NCI-H187 treated with DMSO at 0.1 percent for 48 hours (cell line): ENCODE measurements at places on chromosomes 12 and 14.

- no peak for DNase-seq
Measured at GRCh38 chr12:110693731-110694130, 4.8 kb upstream of the HVCN1 start.

DNA sequence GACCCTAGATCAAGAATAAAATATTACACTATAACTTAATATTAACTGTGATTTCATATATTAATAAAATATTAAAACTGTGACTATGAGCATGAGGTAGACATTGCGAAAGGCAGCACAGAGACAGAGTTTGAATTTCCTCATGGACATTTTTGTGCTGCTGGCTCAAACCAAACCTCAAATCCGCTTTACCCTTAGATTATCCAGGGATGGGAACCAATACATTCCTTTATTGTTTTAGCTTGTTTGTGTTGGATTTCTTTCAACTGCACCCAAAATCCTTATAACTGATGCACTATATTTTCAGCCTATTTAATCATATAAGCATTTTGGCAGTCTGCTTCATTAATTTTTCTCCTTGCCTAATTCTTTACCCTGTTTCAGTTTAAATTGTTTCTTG lies 436.7 kb downstream of the ATP23 start:
- DNase-seq: no peak

GRCh38 chr12:111296906-111297463 lies 71.9 kb downstream of the PHETA1 start:
- no peak for DNase-seq

DNA sequence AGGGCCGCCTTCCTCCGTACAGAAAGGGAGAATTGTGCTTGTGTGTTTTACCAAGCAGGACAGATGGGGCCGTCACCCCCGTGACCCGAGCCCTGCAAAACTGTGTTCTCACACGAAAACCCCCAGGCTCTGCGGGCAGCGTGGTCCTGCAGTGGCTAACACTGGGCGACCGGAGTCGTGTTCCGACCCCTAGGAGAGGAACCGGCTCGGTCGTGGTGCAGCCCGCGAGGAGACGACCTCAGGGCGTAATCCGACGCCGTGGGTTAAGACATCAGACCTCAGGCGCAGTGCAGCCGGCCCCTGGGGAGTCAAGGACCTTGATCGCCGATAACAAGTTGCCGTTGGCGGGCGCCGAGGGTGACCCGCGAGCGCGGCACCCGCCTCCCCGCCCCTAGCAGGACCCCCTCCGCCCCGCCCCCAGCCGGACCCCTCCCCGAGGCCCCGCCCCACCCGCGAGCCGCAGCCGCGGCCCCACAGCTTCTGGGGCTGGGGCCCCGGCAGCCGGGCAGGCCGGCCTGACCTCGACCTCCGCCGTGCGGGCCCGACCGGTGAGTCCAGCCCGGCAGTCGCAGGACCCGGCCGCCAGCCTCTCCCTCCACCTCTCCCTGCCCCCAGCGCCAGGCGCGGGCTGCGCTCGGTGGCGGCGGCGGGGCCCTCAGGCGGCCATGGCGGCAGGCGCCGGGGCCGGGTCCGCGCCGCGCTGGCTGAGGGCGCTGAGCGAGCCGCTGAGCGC lies at the start of gene CHPT1:
Gene CHPT1 (plus strand): TSS at position 444 of the 733 bp plus-strand sequence. CDS start 222 bp downstream, at position 666.
- DNase-seq: no peak

GRCh38 chr12:30533558-30534265 lies 162.0 kb downstream of the IPO8 start:
- DNase-seq: no peak

GRCh38 chr12:26037615-26038220 lies 79.2 kb downstream of the RASSF8 start:
- no peak for DNase-seq
